Activated CD8-positive, alpha-beta memory T cell treated with anti-CD3 and anti-CD28 coated beads, Interleukin-2, amount 10 ng/mL, durations not matched to agents 7 days and 5 days (primary cell): ENCODE measurements at places on chromosomes 1 and 21.

- DNase-seq: no peak
Observed at GRCh38 chr1:17525996-17526686, 13.4 kb upstream of the ARHGEF10L start.

- no peak for DNase-seq
Observed at GRCh38 chr1:204947338-204947737, 76.7 kb downstream of the NFASC start.

DNA sequence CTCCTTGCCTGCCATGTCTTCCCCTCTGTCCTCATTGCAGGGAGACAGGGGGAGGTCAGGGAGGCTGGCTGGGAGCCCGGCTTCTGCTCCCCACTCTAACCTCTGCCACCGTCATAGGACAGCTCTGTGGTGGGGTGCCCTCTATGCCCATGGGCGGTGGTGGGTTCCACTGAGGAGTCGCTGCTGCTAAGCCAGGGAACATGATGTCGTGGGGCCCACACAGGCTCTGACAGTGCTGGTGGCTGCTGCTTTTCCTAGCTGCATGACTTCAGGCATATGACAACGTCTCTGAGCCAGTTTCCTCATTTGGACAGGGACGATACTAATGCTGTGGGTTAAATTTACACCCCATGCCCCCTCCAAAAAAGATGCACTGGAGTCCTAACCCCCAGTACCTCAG is 14.7 kb downstream of the KCNA10 start:
- no peak for DNase-seq

DNA sequence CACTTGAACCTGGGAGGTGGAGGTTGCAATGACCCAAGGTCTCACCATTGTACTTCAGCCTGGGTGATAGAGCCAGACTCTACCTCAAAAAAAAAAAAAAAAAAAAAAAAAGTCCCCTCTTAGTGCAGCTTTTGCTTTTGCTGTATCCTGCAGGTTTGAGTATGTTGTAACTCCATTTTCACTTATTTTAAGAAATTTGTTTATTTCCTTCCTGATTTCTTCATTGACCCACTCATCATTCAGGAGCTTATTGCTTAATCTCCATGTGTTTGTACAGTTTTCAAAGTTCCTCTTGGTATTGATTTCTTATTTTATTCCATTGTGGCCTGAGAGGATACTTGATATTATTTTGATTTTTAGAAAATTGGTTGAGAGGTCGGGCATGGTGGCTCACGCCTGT is 50.9 kb upstream of the AK4 start:
- DNase-seq: no peak

GRCh38 chr1:149927056-149927562 is 494 bp downstream of the SF3B4 start:
- no peak for DNase-seq

- DNase-seq: no peak
Observed at GRCh38 chr21:43191971-43192370, 23.2 kb downstream of the CRYAA start.

DNA sequence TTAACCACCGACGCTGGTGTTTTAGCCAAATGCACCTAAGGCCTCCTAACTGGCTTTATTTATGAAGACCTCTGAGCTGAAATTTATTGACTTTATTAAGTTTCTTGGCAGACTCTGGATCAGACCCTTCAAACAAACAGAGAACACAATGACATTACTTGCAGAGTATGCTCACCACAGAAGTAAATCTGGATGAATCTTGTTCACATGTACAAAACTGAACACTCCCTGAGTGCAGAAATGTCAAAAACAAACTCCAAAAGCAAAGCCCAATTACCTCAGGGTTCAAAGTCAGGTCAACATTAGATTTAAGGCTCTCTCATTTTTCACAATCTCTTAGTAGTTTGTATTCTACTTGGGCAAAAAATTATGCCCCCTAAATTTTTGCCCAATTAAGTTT is 218.6 kb downstream of the SLC45A1 start:
- DNase-seq: no peak

- no peak for DNase-seq
Observed at GRCh38 chr1:20896826-20897225, 109.7 kb upstream of the HP1BP3 start.

DNA sequence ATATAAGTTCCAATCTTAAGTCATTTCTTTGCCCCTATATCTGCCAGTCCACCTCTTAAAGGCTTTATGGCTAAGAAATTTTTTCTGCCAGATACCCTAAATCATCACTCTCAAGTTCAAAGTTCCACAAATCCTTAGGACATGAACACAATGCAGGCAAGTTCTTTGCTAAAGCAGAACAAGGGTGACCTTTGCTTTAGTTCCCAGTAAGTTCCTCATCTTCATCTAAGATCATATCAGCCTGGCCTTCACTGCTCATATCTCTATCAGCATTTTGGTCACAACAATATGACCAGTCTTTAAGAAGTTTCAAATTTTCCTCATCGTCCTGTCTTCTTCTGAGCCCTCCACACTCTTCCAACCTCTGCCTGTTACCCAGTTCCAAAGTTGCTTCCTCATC is 402.2 kb upstream of the RUNX1 start:
- DNase-seq: no peak

GRCh38 chr1:46801323-46802055 is 2.6 kb downstream of the CYP4B1 start:
- DNase-seq: no peak

- no peak for DNase-seq
Observed at GRCh38 chr1:202007304-202007703, 3.1 kb upstream of the ELF3 start.

DNA sequence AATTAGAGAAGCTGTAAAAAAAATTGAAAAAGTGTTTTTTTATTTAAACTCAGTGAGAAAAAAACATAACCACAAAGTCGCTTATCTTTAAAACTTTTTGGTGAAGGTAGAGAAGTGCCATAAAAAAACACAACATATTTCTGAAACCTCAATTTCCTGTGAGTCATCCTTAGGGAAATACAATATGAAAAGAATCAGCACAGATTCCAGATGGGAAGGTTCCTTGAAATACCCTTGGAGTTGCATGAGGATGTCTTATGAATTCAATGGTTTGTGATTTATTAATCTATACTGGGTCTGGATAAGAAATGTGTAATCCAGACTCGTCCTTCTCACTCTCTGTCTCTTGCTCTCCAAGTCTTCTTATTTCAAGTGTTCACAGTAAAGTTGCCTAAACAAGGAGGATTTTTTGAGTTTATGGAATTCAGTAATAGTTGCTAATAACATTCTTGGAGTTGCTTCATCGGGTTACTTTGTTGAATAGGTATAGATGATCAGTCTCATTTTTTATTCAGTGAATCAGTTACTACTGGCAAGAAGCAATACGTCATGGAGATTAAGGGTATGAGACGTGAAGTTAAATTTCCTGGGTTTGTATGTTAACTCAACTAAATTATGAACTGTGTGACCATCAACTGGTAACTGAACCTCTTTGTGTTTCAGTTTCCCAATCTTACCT is 191.4 kb downstream of the KCNK2 start:
- no peak for DNase-seq

DNA sequence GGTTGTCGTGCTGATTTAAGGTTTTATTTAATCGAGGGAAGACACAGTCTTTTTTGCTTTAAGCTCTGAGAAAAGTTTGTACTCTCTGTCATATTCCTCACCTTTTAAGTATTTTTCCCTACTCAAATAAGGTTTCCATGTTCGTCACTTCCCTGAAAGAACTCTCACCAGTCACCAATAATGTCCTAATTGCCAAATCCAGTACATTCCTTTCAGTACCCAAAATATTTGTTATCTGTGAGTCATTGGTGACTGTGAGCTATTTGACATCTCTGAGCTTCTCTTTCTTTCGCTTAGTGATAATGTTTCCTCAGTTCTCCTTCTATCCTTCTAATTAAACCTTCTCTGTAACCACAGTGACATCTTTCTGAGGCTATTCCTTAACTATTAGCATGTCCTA is 874.2 kb upstream of the ADGRL2 start:
- no peak for DNase-seq

GRCh38 chr1:111201275-111202090 is 1.0 kb upstream of the DENND2D start:
- DNase-seq: no peak

DNA sequence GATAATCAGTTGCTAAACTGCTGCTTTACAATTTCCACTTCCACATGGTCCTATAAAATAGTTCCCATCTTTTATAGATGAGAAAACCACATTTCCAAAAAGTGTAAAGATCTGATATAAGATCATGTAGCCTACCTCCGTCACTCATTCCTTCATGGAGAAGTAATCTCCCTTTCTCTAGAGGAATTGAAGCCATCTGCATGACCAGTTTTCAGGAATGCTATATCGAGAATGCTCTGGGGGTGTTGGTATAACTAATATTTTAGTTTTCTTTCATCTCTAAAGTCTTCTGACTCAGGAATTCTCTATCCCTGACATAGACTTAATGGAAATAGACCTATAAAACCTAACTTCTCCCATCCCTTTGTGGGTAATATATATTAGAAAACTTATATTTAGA is 173.0 kb upstream of the UBE2U start:
- DNase-seq: no peak

DNA sequence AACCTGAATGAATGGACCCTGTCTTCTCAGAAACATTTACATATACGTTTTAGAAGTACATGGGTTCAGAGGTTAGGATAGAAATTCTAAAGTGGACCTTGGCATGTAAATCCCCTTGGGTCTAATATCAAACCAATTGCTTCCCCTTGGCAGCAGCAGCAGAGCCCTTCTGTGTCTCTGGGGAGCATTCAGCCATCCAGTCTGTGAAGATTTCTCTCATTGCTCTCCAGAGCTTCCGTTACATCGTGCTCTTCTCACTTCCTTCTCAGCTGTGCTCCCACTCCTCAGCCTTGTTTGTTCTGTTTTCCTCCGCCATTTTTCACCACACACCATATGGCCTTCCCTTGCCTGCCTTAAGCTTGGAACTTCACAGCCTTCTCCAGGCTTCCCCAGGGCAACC is 61.5 kb upstream of the ATP1B1 start:
- DNase-seq: no peak

GRCh38 chr1:154860156-154860870 is 9.8 kb downstream of the KCNN3 start:
- no peak for DNase-seq

GRCh38 chr21:39022466-39022862 is 160.8 kb downstream of the PSMG1 start:
- DNase-seq: no peak
